ENCODE measurements at places on chromosomes 12 and 14. TPM values are rescaled to one million over a fixed set of nuclear protein-coding genes. Genes with fewer than 3 reads are reported as not detected.

Gene ARHGEF40
- total RNA-seq = 71.1 TPM

Gene ACTR10
- 53.8 TPM for total RNA-seq

Gene KCNH3
- total RNA-seq = 1.9 TPM

Gene SLC39A5
- total RNA-seq = 3.2 TPM

Gene PLA2G1B
- not detected for total RNA-seq

Gene RNASE7
- not detected for total RNA-seq

Gene AGAP2
- 0.08 TPM for total RNA-seq

GRCh38 chr14:64983439-64984310 is 3.0 kb upstream of the FNTB start:
- no peak overlapping the region for H3K27ac ChIP-seq
- no peak for DNase-seq
- H3K4me1 ChIP-seq = no peaks in the 10 kb centered on the region
- no peak overlapping the region for H3K4me3 ChIP-seq
- H3K27me3 ChIP-seq = peaks cover 20% of the 10 kb centered on the region
- no peaks in the 10 kb centered on the region for H3K36me3 ChIP-seq

DNA sequence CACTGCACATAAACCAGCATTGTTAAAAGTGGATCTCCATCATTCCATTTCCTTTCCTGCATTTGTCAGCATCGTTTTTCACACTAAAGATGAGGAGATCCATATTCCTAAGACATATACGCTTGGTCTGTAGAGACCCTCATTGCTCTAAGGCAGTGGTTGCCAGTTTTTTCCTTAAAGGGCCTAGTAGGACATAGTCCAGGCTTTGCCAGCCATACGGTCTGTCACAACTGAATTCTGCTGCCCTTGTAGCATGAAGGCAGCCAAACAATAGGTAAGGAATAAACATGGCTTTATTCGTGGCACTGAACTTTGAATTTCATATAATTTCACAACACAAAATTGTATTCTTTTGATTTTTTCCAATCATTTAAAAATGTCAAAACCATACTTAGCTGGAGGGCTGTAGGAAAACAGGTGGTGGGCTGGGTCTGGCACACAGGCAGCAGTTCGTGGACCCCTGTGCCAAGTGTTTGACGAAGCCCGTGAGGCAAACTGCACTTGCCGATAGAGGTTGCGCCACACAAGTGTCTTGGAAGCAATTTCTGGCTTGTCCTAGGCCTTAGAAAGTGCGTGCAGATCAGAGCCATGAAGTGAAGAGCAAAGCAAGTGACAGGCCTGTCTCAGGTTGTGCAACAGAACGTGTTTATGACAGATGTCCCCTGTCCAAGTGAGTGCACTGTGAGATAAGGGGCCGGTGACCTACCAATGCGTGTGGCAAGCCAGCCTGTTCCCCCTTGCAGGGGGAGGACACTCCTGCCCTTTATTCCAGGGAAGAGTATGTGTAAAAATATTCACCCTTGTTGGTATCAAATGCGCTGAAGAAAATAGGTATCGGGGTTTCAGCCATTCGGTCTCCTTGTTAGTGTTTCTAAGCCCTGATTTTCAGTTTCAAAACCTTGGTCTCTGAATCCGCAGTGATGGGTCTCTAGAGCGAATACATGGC is 916 bp upstream of the CHPT1 start:
- H3K27ac ChIP-seq = no peak overlapping the region
- H3K4me3 ChIP-seq = peak overlapping the region; percentile 84
- H3K36me3 ChIP-seq = no peaks in the 10 kb centered on the region

DNA sequence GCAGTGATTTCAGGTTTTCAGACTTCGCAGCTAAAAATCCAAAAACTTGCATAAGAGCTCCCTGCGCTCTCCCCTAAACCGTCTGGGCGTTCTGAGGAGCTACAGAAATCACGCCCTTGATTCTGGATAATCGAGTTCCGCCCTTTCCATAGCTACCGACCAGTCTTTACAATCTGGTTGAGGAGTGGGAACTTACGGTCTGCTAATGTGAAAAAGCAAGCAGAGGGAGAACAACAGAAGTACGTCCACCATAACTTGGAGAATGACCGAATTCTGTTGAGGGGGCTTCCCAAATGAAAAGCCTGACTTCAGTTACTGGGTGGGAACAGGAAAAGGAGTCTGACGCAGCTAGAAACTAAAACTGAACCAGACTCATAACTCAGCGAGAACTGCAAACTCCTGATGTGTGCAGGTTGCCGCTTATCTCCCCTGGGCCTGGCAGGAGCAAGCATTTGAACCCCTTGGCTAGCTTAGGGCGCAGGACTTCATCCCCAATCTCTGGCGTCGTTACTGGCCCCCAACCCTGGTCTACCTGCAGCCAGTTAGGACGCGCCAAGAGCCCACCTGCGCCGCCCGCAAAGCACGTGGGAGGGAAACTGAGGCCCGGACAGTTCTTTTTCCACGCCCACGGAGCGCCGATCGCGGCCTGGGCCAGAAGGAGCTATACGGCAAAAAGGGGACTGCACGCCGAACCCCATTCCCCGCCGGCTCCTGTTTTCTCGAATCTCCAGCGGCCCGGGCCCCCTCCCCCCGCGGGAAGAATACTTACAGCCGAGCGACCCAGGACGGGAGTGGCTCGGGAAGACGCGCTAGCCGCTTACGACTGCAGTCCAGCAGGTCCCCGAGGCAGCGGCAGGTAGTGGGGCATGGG is 838 bp downstream of the LRIG3 start:
- peak overlapping the region; percentile 95 for H3K4me3 ChIP-seq
- H3K36me3 ChIP-seq = peaks cover 51% of the 10 kb centered on the region
- no peaks in the 10 kb centered on the region for H3K4me1 ChIP-seq
- peak overlapping the region; percentile 85 for H3K27ac ChIP-seq
- peak; percentile 70 for DNase-seq
- no peaks in the 10 kb centered on the region for H3K27me3 ChIP-seq

DNA sequence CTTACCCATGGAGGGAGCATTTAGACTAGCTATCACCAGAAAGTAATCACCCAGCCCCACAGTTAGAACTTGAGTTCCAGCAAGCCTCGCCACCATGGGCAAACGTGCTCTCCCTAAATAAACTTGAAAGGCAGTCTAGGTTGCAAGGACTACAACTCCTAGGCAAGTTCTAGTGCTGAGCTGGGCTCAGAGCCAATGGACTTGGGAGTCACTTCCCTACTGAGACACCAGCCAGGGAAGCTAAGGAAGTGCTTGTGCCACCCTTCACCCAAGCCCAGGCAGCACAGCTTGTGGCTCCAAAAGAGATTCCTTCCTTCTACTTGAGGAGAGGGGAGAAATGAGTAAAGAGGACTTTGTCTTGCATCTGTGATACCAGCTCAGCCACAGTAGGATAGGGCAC is 57.9 kb downstream of the SLCO1A2 start:
- no peaks in the 10 kb centered on the region for H3K4me1 ChIP-seq
- no peak overlapping the region for H3K4me3 ChIP-seq
- no peak for DNase-seq

DNA sequence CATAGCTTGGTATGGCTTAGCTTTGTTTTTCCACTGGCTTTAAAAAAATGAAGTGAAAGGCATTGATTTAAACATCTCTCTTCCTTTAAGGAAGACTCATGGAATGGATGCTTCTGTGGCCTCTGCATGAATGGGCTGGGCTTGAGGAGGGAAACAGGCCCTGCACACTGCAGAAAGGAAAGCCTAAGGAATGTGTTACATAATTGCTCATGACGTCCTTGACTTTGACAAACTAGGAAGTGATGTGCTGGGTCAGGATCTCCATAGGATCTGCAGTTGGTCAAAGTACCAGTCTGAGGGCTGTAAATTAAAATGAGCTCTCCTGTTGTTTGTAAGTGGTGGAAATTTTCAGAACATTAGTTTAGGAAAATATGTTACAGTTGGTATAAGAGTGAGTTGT is 12.7 kb downstream of the SAMD4A start:
- no peak overlapping the region for H3K27ac ChIP-seq
- H3K36me3 ChIP-seq = no peaks in the 10 kb centered on the region
- no peaks in the 10 kb centered on the region for H3K4me1 ChIP-seq
- no peaks in the 10 kb centered on the region for H3K27me3 ChIP-seq
- H3K4me3 ChIP-seq = no peak overlapping the region

DNA sequence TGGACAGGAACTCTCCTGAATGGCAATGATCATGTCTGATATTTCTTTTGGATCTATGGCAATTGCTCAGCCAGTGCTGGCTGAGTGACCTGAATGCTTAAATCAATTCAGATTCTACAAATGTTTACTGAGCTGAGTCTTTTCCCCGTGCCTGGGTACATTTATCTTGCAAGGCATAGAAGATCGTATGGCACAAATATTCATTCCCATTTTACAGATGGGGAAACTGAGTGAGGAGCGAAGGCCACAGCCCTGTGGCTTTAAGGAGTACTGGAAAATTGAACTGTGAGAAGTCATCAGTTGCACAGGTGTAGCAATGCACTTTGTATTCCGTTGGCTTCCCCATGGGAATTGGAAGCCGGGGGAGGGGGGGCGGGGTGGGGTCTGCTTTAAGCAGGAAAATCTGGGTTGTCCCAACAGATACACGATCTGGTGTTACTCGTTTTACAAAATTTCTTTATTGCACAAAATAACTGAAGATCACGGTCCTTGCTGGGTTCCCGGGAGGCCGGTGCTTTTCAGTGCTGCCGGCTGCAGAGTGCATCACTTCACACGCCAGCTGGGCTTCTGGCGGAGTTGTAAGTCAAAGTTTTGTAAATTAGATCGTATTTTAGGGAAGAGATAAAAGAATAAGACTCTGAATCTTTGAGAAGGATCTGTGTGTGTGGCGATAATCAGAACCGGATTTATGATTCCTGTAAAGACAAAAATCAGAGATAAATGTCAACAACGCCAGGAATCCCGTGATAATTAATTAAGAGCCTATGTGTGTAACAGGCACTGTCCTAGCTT is 75.0 kb upstream of the MAP1LC3B2 start:
- no peaks in the 10 kb centered on the region for H3K36me3 ChIP-seq
- no peak overlapping the region for H3K4me3 ChIP-seq
- H3K27ac ChIP-seq = no peak overlapping the region

DNA sequence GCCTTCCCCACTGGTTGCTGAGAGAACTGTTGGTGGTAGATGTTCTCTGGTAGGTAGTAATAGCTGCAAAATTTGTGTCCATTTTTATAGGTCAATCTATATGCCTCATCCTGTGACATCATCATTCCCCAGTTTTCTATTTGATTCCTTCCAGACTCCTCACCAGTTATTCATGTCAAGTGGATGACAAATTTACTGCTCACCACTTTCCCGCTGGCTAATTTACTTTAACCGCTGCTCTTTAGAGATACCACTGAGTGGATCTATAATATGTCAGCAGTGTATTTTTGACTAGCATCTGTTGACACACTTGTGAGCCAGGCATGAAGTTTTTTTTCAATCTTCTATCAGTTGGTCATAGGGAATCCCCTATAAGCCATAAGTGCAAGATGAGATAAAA is 24.6 kb downstream of the GPR65 start:
- no peak for DNase-seq
- H3K36me3 ChIP-seq = no peaks in the 10 kb centered on the region
- no peak overlapping the region for H3K4me3 ChIP-seq

DNA sequence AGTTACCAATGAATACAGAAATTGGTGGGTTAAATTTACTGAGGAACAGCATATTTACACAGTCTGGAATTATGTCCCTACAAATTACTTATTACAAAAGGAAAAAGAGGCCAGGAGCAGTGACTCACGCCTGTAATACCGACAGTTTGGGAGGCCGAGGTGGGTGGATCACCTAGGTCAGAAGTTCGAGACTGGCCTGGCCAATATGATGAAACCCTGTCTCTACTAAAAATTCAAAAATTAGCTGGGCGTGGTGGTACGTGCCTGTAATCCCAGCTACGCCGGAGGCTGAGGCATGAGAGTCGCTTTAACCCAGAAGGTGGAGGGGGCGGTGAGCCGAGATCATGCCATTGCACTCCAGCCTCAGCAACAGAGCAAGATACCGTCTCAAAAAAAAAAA is 52.6 kb downstream of the HECTD1 start:
- no peak overlapping the region for H3K4me3 ChIP-seq
- no peak overlapping the region for H3K27ac ChIP-seq
- no peak for DNase-seq
- no peaks in the 10 kb centered on the region for H3K4me1 ChIP-seq
- H3K36me3 ChIP-seq = peaks cover 71% of the 10 kb centered on the region
- H3K27me3 ChIP-seq = no peaks in the 10 kb centered on the region

DNA sequence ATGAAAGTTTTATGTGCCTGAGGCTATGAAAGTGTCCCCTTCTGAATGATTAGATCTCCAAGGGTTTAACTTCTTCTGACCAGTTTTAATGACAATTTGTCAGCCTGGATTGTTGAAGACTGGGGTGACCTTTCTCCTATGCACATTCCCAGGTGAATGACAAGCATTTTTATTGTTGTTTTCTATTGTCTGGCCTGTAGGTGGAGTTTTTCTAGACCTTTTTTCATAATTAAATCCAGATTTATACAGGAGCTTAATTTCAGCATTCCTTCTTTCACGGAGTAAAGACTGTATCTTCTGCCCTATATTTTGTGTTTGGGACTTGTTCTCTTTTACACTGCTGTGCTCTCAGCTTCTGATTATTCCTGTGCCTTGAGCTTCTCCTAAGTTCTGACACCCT is 125.0 kb upstream of the FAR2 start:
- H3K4me3 ChIP-seq = no peak overlapping the region
- no peaks in the 10 kb centered on the region for H3K27me3 ChIP-seq
- no peak for DNase-seq
- no peak overlapping the region for H3K27ac ChIP-seq
- no peaks in the 10 kb centered on the region for H3K36me3 ChIP-seq
- no peaks in the 10 kb centered on the region for H3K4me1 ChIP-seq

DNA sequence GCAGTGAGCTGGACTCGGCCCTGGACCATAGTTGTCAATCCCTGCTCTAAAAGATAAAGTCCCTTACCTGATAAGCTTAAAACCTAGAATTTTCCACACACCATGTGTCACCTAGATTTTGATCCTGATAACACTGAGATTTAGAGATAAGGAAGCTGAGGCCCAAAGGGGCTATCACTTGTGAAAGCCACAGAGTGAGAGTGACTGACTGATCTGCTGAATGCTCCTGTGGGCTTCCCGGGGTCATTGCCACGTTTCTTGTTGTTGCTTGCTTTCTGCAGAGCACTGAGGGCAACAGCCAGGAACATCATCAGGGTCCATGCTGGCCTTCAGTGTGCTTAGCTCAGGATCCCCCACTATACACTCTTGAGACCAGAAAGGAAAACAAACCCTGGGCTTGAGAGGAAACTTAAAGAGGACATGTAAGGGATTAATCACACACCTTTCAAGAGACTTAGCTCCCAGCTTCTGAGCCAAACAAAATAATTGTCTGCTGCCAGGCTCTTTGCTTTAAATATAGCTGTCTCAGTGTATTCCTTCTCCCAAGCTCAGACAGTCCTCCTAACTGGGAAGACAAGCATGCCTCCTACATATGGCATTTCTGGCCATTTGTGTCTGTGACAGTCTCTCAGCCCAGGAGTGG is 82.6 kb upstream of the ARHGAP5 start:
- peaks cover 3% of the 10 kb centered on the region for H3K4me1 ChIP-seq
- no peak overlapping the region for H3K27ac ChIP-seq
- no peak overlapping the region for H3K4me3 ChIP-seq

- no peak for DNase-seq
- H3K4me3 ChIP-seq = no peak overlapping the region
- no peaks in the 10 kb centered on the region for H3K27me3 ChIP-seq
- no peaks in the 10 kb centered on the region for H3K36me3 ChIP-seq
- H3K27ac ChIP-seq = no peak overlapping the region
Observed at GRCh38 chr12:28033538-28033915, 61.0 kb upstream of the PTHLH start.

GRCh38 chr12:26896913-26897312 is 40.9 kb downstream of the INTS13 start:
- H3K36me3 ChIP-seq = peaks cover 22% of the 10 kb centered on the region
- H3K4me3 ChIP-seq = no peak overlapping the region
- no peaks in the 10 kb centered on the region for H3K27me3 ChIP-seq
- no peaks in the 10 kb centered on the region for H3K4me1 ChIP-seq
- no peak overlapping the region for H3K27ac ChIP-seq

Data from endodermal cell (in vitro differentiated cells).